ENCODE measurements at places on chromosomes 1 and 21.

DNA sequence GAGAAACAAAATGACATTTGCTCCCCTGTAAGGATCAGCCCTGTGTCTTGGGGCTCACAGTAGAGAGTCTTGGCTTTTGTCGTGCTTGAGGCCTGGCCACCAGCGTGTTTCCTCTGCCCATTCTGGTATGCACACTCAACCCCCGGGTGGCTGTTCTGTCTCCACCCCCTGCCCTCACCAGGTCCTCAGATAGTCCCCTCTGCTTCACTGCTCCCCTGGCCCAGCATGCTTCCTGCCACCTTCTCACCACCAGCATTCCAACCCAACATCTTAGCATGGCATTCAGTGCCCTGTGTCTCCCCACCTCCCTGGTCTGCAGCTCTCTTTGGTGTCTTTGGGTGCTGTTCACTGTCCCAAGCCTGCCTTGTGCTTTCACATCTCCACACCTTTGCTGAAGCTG is 16.2 kb downstream of the ZNF362 start:
- no peak for DNase-seq

DNA sequence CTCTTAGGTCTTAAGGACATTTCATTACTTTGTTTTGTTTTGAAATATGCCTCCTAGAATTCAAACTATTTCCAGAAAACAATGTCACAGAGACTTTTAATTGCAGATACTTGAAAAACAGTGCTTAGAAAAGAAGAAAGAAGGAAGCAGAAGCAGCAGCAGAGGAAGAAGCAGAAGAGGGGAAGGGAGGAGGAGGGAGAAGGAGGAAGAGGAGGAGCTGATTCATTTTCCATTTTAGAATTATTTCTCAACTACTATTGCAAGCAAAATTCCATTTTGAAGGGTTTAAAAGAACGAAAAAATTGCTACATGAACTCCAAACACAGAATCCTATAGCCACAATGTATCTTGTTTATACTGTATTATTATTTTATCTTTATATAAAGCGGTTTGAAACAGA is 13.9 kb downstream of the RC3H1 start:
- DNase-seq, result no peak

DNA sequence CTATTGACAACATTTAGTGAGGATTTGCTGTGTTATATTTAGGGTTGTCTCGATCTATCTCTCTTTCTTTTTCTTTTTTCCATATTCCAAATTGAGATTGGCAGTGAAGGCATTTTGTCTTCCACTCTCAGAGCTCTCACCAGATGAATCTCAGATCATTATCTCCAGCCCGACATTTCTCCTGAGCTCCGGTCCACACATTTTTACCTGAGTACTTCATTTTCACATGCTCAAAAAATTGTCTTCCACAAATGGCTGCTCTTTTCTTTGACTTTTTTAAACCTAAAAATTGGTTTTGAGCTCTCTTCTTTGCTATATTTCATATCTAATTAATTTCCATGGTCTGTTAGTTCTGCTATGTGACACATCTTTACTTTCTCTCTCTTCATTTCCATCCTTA is 56.9 kb upstream of the ASB17 start:
- DNase-seq, result no peak

GRCh38 chr1:117089996-117090395 is 29.9 kb downstream of the TTF2 start:
- DNase-seq, result no peak

- DNase-seq, result no peak
Observed at GRCh38 chr1:197126691-197127090, 19.8 kb downstream of the ASPM start.

DNA sequence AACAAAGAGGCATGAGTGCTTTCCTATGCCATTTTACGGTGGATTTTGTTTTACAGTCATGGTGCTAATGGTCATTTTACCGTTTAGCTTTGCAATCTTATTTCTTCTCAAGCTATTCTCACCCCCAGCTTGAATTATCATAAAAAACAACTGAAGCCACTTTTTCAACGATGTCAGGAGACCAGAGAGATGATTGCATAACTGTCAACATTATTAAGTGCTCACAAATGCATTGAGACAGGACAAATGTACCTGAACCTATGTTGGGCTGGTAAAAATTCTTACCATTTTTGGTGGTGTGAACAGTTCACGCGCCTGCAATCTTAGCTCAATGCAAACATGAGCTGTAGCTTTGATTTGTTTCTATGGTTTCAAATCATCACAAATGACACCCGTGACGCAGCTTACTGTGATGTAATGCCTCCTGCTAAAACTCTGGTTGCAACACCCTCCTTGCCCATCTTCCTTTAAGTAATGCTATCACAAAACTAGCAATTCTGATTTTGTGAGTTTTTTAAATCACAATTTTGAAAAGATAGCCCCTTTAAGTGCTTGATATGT is 104.4 kb downstream of the UCHL5 start:
- no peak for DNase-seq

DNA sequence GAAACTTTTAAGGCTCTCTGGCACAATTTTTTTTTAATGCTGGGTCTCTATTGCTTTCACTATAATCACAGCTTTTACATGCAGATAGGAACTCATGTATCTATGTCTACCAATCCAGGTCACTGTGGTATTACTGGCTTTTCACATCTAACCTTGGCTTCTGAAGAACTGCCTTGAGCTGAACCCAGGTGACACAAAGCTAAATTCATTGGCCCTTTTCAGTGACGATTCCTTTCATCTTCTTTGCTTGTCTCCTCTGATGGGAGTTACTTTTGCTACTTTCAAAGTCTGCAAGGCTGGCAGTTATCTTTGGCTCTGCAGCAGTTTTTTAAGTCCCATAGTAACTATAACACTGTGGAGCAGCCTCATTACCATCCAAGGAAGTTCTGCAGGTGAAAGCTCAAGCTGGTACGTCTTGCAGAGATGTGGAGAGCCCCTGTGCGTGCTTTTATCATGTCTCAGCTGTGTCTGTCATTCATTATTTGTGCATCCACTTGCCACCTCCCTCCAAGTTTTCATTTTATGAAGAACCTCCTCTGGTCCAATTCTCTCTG is 364.3 kb downstream of the VAV3 start:
- DNase-seq, result no peak

- DNase-seq, result no peak
Observed at GRCh38 chr1:202754293-202754692, 44.0 kb upstream of the SYT2 start.

GRCh38 chr1:119674835-119675289 is 26.8 kb upstream of the ZNF697 start:
- DNase-seq, result no peak

GRCh38 chr21:33254766-33255165 is 11.4 kb upstream of the IL10RB start:
- DNase-seq, result no peak

DNA sequence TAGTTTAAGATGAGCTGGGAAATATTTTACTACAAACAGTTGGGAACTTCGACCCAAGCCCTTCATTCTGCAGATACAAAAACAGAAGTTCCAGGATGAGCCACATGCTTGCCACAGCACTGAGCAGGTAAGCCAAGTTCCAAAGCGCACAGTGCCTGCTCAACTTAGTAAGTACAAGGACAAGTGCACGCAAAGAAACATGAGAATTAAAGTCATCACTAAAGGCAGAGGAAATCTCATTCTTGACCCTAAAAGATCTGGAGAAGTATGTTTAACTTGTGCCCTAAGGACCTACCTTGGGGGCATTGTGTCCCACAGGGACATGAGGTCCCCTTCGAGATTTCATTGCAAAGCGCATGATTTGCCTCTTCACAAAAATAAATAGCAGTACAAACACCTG is 1.2 kb upstream of the UBAP2L start:
- DNase-seq, result no peak

GRCh38 chr1:54714881-54715492 is 674 bp upstream of the TTC4 start:
- DNase-seq, result no peak

DNA sequence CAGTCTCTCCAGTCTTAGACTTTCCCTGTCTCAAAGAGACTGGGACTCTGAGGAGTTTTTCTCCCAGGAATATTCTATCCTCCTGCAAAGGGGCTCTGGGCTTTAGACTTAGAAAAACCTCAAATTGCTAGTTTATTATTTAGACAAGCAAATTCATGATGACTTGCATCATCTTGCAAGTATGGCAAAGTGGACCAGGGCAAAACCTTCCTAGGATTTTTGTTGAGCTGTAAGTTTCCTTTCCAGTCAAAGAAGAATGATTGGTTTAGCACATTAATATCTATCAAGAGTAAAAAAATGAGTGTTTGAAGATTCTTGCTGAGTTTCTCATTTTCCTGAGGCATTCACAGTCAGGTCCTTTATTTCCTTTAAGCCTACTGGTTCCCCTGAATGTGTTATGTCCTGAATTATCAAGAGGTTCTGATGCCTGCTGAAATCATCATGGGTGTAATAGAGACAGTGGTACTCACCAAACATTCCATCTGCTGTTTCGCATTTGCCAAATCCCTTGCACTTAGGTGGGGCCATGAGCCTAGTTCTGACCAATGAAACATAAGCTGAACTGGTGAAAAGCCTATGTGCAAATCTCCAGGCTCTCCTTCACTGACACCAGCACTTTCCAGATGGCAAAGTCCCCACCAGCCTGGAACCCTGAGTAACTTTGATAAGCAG is 25.2 kb upstream of the SPAG17 start:
- DNase-seq, result no peak

DNA sequence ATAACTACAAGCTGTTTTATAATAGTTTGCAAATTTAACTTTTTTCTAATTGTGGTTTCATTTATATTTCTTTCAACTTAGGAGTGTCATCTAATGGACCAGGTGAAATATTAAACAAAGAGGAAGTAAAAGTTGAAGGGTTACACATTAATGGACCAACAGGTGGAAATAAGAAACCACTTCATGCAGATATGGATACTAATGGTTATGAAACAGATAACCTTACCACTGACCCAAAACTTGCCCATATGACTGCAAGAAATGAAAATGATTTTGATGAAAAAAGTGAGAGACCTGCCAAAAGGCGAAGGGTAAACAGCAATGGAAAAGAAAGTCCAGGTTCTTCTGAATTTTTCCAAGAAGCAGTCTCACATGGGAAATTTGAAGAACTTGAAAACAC is 59.7 kb downstream of the MIER1 start:
- DNase-seq, result no peak

GRCh38 chr21:37766129-37766528 is 150.1 kb downstream of the KCNJ6 start:
- DNase-seq, result no peak

GRCh38 chr1:246583448-246584185 is 17.4 kb downstream of the CNST start:
- no peak for DNase-seq

- no peak for DNase-seq
Observed at GRCh38 chr1:109792056-109792831, 28.5 kb upstream of the EPS8L3 start.

- DNase-seq, result peak; percentile 8
Observed at GRCh38 chr1:84997667-84998600, 1.0 kb upstream of the MCOLN2 start.

DNA sequence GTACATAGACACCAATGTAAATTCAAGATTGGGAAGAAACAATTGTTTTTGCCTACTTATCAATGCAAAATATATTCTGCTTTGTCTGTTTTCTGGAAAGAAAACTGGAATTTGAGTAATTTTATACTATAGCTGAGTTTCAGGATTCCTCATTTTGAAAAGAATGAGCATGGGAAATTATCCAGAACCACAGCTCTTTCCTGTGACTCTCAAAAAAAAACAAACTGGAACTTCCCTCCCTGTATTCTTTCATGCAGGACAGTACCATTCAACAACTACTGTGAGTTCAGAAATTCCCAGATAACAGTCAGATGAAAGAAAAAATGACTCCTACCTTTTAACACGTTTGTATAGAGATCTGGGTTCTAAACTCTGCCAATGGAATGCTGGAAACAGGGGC is 372.4 kb downstream of the TGFB2 start:
- DNase-seq, result no peak

- DNase-seq, result no peak
Observed at GRCh38 chr1:152110365-152110859, 4.8 kb downstream of the TCHH start.

DNA sequence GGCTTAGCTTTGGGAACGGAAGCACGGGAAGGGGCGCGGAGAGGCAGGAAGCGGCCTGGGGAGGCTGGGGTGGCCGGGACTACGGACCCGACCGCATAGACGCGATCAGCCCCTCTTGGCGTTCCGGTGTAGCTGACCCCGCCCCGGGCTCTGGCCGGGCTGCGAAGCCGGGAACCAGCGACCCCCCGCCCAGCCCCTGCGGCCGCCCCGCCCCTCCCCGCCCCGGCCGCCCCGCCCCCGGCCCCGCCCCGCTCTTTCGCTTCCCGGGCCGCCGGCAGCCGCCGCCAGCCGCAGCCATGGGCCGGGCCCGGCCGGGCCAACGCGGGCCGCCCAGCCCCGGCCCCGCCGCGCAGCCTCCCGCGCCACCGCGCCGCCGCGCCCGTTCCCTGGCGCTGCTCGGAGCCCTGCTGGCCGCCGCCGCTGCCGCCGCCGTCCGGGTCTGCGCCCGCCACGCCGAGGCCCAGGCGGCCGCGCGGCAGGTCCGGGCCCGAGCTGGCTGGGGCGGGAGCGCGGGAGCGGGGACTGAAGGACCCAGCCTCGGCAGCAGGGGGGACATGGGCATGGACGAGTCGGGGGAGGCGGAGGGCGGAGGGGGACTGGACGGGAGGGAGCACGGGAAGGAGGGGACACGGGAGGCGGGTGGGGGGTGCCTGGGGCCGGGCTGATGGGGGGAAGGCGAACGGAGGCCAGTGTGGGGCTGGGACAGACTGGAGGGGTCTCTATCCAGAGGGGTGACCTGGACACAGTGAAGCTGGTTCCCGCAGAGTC is at the start of gene SELENON:
Gene SELENON (plus strand): TSS at position 259 of the 768 bp plus-strand sequence. CDS start 38 bp downstream, at position 297.
- no peak for DNase-seq

DNA sequence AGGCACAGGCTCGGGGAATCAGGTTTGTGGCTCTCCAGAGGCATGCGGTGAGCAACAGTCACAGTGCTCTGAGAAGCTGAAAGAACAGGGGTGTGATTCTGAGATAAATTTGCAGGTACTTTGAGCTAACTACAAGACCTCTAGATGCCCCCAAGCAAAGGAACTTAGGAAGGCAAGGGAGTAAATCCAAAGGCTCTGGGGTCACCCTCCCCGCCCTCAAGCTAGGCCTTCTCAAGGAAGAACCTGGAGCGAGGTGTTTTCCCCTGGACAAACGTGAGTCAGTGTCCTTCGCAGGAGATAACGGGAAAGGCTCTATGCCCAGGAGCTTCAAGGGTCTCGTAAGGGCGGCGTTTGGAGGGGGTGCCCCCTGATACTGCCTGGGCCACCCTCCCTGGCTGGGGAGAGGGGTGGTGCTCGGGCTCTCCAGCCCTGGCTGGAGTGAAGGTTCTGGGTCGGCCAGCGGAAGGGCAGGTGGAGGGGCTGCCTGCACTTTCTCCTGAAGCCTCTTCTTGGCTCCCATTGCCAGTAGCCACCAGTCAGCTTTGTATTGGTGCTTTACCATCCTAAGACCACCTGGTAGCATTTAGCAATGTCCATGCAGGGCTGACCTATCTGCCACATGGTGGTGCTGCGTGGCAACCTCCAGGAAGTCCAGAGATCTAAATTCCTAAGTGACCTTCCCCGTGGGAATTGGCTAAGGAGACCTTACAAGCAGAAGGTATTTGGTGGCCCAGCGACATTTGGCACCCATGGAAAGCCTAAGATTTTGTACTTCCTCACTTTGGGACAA is 44.0 kb downstream of the GPR161 start:
- DNase-seq, result no peak

GRCh38 chr1:32393136-32393535 is 1.1 kb downstream of the BSDC1 start:
- no peak for DNase-seq

All from stimulated activated CD4-positive, alpha-beta T cell treated with anti-CD3 and anti-CD28 coated beads, Interleukin-12 subunit alpha, Interleukin-12 subunit beta, amount 100 ng/mL, for 48 hours (primary cell).